ENCODE measurements at places on chromosomes 7 and 10. TPM values are rescaled to one million over a fixed set of nuclear protein-coding genes. Genes with fewer than 3 reads are reported as not detected.

DNA sequence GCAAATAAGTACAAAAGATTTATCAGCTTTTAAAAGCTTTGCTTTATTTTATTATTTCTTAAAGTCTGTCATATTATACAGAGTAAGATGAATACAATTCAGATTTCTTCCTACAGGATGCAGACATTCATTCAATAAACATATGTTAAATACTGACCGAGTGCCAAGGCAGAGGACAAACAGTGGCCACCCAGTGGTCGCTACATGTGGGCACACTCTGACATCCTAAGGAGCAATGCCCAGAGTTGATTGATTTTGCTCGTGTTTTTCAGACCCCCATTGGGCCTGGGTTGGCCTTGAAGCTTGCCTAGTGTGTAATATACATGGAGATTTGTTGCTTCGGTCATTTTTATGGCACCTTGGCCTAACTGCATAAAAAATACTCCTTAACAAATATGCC, 201.2 kb downstream of the CCDC3 start:
- no peaks in the 10 kb centered on the region for H3K36me3 ChIP-seq
- DNase-seq = no peak
- no peaks in the 10 kb centered on the region for H3K4me1 ChIP-seq
- no peak overlapping the region for H3K27ac ChIP-seq

- H3K27ac ChIP-seq = no peak overlapping the region
- no peaks in the 10 kb centered on the region for H3K27me3 ChIP-seq
- no peak for DNase-seq
- no peaks in the 10 kb centered on the region for H3K36me3 ChIP-seq
- no peaks in the 10 kb centered on the region for H3K4me1 ChIP-seq
These were observed 12.0 kb upstream of the TMEM213 start for GRCh38 chr7:138785587-138786437.

GRCh38 chr7:24779283-24779655, 22.0 kb upstream of the GSDME start:
- H3K4me1 ChIP-seq = no peaks in the 10 kb centered on the region
- DNase-seq = no peak
- no peak overlapping the region for H3K4me3 ChIP-seq
- no peaks in the 10 kb centered on the region for H3K27me3 ChIP-seq
- H3K36me3 ChIP-seq = no peaks in the 10 kb centered on the region

GRCh38 chr7:116135306-116135705, 75.0 kb upstream of the TES start:
- no peaks in the 10 kb centered on the region for H3K27me3 ChIP-seq
- no peak for DNase-seq
- H3K4me1 ChIP-seq = no peaks in the 10 kb centered on the region

DNA sequence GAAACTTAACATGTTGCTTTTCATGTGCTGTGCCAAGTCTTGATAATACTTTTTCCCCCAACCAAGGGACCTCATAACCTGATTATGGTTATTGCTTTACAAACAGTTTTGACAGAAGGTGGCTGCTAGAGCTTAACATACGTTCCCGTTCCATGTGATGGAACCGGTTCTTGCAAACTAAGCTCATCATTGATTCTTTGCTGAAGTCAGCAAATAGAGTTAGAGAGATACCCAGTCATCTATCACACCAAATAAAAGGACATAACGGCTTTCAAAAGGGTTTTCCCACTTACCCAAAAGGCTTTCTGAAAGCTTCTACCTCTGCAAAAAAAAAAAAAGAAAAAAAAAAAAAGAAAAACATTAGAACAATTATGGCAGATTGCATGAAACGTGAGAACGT, 230.3 kb upstream of the MDFIC start:
- H3K36me3 ChIP-seq = no peaks in the 10 kb centered on the region
- H3K4me1 ChIP-seq = no peaks in the 10 kb centered on the region
- H3K4me3 ChIP-seq = no peak overlapping the region
- no peak for DNase-seq

GRCh38 chr10:132487241-132488135, 50.1 kb upstream of the INPP5A start:
- no peak overlapping the region for H3K27ac ChIP-seq
- H3K4me1 ChIP-seq = no peaks in the 10 kb centered on the region
- H3K4me3 ChIP-seq = no peak overlapping the region
- no peaks in the 10 kb centered on the region for H3K36me3 ChIP-seq

GRCh38 chr10:23081221-23081750, 14.1 kb upstream of the MSRB2 start:
- peak; percentile 32 for DNase-seq
- no peak overlapping the region for H3K4me3 ChIP-seq
- H3K27ac ChIP-seq = no peak overlapping the region
- no peaks in the 10 kb centered on the region for H3K4me1 ChIP-seq
- H3K36me3 ChIP-seq = no peaks in the 10 kb centered on the region
- H3K27me3 ChIP-seq = peaks cover 12% of the 10 kb centered on the region

GRCh38 chr10:63627396-63627795, 106.2 kb downstream of the REEP3 start:
- peaks cover 5% of the 10 kb centered on the region for H3K4me1 ChIP-seq
- H3K4me3 ChIP-seq = no peak overlapping the region
- DNase-seq = no peak
- no peak overlapping the region for H3K27ac ChIP-seq
- no peaks in the 10 kb centered on the region for H3K27me3 ChIP-seq

GRCh38 chr10:30047430-30047829, 12.0 kb downstream of the JCAD start:
- H3K27ac ChIP-seq = no peak overlapping the region
- peaks cover 17% of the 10 kb centered on the region for H3K4me1 ChIP-seq
- no peaks in the 10 kb centered on the region for H3K27me3 ChIP-seq
- DNase-seq = no peak

- no peaks in the 10 kb centered on the region for H3K27me3 ChIP-seq
- H3K4me3 ChIP-seq = no peak overlapping the region
- no peak overlapping the region for H3K27ac ChIP-seq
- no peak for DNase-seq
- no peaks in the 10 kb centered on the region for H3K36me3 ChIP-seq
- no peaks in the 10 kb centered on the region for H3K4me1 ChIP-seq
These were observed 1063.4 kb upstream of the GHITM start for GRCh38 chr10:83075815-83076355.

GRCh38 chr7:12220389-12221046, 9.4 kb downstream of the TMEM106B start:
- no peaks in the 10 kb centered on the region for H3K27me3 ChIP-seq
- no peak overlapping the region for H3K4me3 ChIP-seq
- no peaks in the 10 kb centered on the region for H3K36me3 ChIP-seq
- H3K4me1 ChIP-seq = peaks cover 9% of the 10 kb centered on the region
- no peak overlapping the region for H3K27ac ChIP-seq
- DNase-seq = no peak

DNA sequence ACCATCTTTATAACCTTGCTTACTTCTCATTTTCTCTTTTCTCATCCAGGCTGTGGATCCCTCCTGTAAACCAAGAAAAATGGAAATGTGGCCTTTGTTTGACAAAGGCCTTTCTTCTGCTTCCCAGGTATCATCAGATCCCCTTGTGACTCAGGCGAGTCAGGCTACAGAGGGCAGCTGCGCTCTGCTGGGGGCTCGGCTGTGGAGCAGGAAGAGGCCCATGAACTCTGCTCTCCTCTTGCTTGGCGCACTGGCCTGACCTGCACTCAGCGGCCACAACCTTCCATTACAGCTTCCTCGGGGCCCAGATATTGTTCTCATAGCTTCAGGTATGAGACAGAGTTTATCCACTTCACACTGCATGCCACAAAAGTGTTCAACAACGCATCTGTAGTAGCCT, 457.6 kb upstream of the COBL start:
- no peak for DNase-seq
- no peak overlapping the region for H3K4me3 ChIP-seq
- no peaks in the 10 kb centered on the region for H3K4me1 ChIP-seq

DNA sequence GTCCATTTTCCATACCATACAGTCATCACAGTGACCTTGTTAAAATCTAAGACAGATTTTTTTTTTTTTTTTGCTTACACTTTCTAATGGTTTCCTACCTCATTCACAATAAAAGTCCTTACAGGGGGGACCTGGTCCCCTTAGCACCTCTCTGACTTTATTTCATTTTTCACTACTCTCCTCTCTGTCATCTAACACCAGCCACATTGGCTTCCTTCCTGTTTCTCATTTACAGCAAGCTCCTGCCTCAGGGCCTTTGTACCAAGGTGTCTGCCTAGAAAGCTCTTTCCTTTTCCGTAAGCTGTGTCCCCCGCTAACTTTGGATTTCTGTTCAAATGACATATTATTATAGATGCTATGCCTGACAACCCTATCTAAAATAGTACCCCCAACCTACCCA, 27.7 kb downstream of the CC2D2B start:
- no peaks in the 10 kb centered on the region for H3K4me1 ChIP-seq
- H3K4me3 ChIP-seq = no peak overlapping the region
- DNase-seq = no peak
- H3K27me3 ChIP-seq = no peaks in the 10 kb centered on the region
- no peaks in the 10 kb centered on the region for H3K36me3 ChIP-seq

DNA sequence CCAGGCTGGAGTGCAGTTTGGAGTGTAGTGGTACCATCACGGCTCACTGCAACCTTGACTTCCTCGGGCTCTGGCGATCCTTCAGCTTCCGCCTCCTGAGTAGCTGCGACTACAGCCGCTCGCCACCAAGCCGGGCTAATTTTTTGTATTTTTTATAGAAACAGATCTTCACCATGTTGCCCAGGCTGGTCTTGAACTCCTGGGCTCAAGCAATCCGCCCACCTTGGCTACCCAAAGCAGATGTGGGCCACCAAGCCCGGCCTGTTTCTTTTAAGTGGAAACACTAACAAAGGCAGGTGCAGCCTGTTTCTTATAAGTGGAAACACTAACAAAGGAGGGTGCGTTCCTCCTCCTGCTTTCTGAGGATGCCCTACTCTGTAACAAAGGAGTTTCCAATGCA, 18.2 kb downstream of the PRF1 start:
- H3K27ac ChIP-seq = no peak overlapping the region
- H3K4me3 ChIP-seq = no peak overlapping the region
- H3K27me3 ChIP-seq = no peaks in the 10 kb centered on the region

DNA sequence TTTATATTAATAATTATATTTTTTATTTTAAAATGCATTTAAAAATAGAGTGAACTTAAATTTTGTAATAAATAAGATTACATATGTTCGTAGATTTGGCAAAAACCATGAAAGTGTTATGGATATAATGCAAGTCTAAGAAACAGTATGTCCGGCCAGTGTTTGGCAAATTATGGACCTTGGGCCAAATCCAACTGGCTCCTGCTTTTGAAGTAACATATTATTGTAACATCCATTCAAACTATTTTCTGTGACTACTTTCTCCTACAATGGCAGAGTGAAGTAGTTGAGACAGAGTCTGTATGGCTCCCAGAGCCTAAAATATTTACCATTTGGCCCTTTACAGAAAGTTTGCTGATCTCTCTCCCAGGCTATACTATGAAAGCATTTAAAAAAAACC, 38.9 kb downstream of the TMEM229A start:
- H3K4me1 ChIP-seq = no peaks in the 10 kb centered on the region
- H3K36me3 ChIP-seq = no peaks in the 10 kb centered on the region
- H3K27me3 ChIP-seq = no peaks in the 10 kb centered on the region
- DNase-seq = no peak
- no peak overlapping the region for H3K4me3 ChIP-seq

- H3K27me3 ChIP-seq = no peaks in the 10 kb centered on the region
- no peak overlapping the region for H3K27ac ChIP-seq
- H3K4me1 ChIP-seq = no peaks in the 10 kb centered on the region
- no peak overlapping the region for H3K4me3 ChIP-seq
- DNase-seq = no peak
These were observed 69.7 kb upstream of the PLPP4 start for GRCh38 chr10:120387326-120387725.

- H3K27ac ChIP-seq = no peak overlapping the region
- DNase-seq = no peak
- H3K27me3 ChIP-seq = no peaks in the 10 kb centered on the region
- H3K36me3 ChIP-seq = no peaks in the 10 kb centered on the region
These were observed 1691.6 kb upstream of the LRRTM3 start for GRCh38 chr10:65234261-65234660.

GRCh38 chr10:124005991-124006392, 87.4 kb downstream of the CHST15 start:
- H3K27ac ChIP-seq = no peak overlapping the region
- no peak overlapping the region for H3K4me3 ChIP-seq
- H3K27me3 ChIP-seq = no peaks in the 10 kb centered on the region
- DNase-seq = peak; percentile 7
- H3K36me3 ChIP-seq = no peaks in the 10 kb centered on the region
- no peaks in the 10 kb centered on the region for H3K4me1 ChIP-seq

DNA sequence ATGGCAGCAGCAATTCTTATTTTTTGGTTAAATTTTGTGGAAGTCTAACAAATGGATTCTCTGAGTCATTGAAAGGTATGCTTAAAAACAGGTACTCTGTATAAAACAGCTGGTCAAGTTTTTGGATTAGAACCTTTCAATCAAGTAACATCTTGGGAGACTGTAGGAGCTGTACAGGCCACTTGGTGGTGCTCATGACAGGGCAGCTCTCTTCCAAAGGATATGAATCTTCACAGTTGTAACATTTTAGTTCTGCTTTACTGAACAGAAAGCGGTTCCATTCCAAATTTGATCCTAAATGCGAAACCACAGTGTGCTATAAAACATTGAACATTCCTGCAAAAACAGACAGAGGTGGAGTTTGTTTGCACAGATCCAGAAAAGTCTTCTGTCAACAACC, 44.5 kb upstream of the AGR3 start:
- H3K27me3 ChIP-seq = no peaks in the 10 kb centered on the region
- no peaks in the 10 kb centered on the region for H3K36me3 ChIP-seq
- H3K27ac ChIP-seq = no peak overlapping the region
- no peak overlapping the region for H3K4me3 ChIP-seq
- peaks cover 6% of the 10 kb centered on the region for H3K4me1 ChIP-seq
- no peak for DNase-seq

The TDRD1 gene
- total RNA-seq = not detected

The LRIT1 gene
- total RNA-seq = not detected

The PNLIP gene
- 0.91 TPM for total RNA-seq

The CEP41 gene
- 12.5 TPM for total RNA-seq

The SPAM1 gene
- not detected for total RNA-seq

The PLA2G12B gene
- total RNA-seq = not detected

The ADRA2A gene
- total RNA-seq = 4.8 TPM

The IMMP2L gene
- 34.1 TPM for total RNA-seq

The SPDYE9 gene
- total RNA-seq = not detected

The GNAT3 gene
- not detected for total RNA-seq

The ANKRD30A gene
- total RNA-seq = not detected

The NMT2 gene
- total RNA-seq = 7.0 TPM

The ACTL6B gene
- total RNA-seq = not detected

The GARIN1A gene
- total RNA-seq = 2.7 TPM

Data from adrenal gland (tissue), 19 donors.